T-cell (primary cell): ENCODE measurements at places on chromosomes 7 and 10. TPM values are rescaled to one million over a fixed set of nuclear protein-coding genes. Genes with fewer than 3 reads are reported as not detected.

GRCh38 chr7:57327081-57327480, 122.9 kb upstream of the ZNF716 start:
- no peak for DNase-seq

DNA sequence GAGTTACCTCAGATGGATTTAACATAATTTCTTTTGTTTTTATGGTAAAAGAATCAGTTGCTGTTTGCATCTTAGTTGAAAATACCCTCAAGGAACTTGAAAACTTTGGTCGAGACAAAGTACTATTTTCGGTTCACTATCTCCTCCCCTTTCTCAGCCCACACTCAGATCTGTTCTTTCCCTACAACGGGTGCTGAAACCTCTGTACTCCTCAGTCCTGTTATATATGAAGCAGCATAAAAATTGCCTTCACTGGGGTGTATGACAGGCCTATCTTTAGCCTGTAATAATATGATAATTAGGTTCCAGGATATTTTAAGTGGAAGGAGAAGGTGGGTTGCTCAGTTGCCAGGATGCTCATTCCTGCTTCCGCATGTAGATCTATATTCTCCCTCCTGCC, 105.2 kb upstream of the NOBOX start:
- no peak for DNase-seq

GRCh38 chr10:22931948-22932347, 4.1 kb downstream of the ARMC3 start:
- no peak for DNase-seq

DNA sequence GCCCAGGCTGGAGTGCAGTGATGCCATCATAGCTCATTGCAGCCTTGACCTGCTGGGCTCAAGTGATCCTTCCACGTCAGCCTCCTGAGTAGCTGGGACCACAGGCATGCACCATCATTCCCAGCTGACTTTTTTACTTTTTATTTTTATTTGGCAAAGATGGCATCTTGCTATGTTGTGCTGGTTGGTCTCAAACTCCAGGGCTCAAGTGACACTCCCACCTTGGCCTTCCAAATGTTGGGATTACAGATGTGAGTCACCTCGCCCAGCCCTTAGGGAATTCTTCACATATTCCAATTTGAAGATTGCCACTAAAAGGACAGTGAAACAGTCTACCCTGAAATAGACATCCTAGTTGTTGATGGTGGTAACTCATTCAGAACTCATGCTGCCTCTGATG, 27.7 kb downstream of the SUGCT start:
- DNase-seq, result no peak

- no peak for DNase-seq
Measured at GRCh38 chr7:67738958-67739357, 742.3 kb downstream of the TYW1 start.

DNA sequence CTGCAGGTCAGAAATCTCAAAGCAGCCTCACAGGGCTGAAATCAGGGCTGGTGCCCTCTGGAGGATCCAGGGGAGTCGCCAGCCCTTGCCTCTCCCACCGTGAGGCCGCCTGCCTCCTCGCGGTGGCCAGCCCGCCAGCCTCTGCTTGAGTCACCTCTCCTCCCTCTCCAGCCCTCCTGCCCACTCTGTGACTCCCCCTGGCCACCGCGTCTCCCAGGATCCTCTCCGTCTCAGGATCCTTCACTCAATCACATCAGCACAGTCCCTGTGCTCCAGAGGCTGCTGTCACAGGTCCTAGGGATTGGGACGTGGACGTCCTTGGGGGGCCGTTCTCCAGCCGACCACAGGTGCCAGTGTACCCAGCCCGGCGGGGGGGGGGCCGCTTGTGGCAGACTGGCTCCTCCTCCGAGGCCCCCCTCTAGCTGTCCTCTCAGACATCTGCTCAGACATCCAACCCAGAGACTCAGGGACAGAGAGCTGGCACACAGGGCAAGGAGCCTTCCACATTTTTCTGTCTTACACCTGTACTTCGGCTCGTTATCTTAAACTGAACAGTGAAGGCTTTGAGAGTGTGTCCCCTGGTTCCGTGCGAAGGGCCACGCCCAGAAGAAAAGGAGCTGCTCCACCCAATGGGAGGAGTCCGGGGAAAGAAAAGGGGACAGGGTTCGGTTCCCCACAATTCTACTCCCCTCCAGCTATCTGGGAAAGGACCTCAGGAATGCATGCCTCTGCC, 9.4 kb upstream of the PPP2R2D start:
- DNase-seq, result no peak

DNA sequence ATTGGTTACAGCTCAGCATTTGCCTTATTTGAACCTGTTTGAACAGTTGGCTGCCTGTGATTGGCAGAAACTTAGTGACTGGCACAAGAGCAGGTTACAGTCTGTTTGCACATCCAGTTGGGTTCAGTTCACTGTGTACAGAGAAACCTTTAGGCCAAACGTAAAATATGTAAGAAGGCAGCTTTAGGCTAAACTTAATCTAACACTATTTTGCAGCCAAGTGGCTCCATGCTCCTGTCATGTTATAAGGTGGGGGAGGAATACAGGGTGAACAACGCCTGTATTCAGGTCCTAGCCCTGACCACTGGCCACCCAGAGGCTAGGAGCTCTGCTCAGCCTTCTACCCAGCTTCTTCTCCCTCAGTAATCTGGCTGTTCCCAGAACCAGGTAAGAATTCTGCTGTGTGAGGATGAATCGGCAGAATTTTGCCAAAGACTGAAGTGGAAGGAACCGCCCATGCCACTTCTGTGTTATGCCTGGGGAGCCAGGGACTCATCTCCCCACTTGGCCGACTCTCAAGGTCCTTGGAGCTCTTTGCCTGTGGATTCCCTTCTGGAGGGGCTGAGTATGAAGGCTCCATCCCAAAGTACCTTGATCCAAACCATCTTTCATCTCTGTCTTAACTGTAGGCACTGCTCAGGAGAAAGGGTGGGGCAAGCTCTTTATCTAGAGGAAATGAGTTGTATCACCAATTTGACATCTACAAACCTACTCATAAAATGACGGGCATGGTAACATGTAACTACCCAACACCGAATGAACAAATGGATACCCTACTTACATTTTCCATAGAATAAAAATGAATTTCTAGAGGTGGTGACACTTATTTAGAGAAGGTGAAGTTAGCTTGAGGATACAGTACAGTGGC, 164.4 kb upstream of the NAMPT start:
- no peak for DNase-seq

DNA sequence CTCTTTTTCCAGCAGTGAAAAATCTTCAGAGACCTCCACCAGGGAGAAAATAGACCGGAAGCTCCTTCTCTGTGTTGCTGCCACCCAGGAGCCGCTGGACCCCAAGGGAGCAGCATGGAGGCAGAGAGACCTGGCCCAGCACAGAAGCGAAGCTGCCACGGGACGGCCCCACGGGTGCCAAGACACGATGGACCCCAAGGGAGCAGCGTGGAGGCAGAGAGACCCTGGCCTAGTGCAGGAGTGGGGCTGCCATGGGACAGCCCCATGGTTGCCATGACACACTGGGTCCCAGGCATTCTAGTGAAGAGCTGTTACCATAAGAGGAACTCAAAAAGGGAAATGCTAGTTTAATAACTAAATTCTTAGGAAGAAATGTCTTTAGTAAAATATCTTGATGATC, 186.3 kb downstream of the PTPRN2 start:
- DNase-seq, result no peak

GRCh38 chr7:1622441-1622840, 47.6 kb upstream of the ELFN1 start:
- DNase-seq, result no peak

DNA sequence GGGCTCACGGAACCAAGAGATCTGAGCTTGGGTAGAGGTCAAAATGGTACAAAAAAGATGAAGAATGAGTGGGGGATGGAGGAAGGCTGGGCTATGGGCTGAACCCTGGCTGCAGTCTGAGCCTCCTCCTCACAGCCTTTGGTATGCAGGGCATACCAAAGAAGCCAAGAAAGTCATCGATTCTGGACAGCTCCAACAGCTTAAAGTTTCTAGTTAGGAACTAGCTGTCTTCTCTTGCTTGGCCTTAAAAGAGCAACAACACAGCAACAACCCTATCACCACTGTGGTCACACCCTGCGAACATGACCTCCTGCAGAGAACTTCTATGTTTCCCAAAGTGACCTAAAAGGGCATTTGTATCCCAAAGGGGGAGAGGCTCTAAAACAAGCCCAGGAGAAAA, 126.1 kb upstream of the EFCAB10 start:
- DNase-seq, result no peak

DNA sequence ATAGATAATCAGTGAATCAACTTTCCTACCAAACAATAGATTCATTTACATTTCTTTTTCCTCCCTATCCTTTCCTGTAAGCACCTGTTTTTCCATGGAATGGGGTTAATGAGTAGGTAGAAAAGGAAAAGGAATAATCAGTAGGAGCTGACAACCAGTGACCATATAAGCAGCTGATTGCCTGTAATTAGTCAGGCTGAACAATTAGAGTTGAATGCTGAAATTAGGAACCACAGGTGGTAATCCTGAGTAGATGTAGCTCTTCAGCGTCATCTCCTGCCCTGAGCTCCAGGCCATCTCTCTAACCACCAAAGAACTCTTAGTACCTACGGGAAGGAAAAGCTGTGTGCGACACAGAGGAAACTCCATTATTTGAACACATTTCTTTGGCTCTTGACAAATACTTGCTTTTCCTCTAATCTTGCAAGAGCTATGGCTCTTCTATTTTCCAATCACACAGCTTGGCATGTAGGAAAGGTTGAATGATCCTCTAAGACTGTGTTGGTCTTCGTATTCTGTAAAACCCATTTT, 63.8 kb downstream of the KLHDC10 start:
- DNase-seq, result no peak

DNA sequence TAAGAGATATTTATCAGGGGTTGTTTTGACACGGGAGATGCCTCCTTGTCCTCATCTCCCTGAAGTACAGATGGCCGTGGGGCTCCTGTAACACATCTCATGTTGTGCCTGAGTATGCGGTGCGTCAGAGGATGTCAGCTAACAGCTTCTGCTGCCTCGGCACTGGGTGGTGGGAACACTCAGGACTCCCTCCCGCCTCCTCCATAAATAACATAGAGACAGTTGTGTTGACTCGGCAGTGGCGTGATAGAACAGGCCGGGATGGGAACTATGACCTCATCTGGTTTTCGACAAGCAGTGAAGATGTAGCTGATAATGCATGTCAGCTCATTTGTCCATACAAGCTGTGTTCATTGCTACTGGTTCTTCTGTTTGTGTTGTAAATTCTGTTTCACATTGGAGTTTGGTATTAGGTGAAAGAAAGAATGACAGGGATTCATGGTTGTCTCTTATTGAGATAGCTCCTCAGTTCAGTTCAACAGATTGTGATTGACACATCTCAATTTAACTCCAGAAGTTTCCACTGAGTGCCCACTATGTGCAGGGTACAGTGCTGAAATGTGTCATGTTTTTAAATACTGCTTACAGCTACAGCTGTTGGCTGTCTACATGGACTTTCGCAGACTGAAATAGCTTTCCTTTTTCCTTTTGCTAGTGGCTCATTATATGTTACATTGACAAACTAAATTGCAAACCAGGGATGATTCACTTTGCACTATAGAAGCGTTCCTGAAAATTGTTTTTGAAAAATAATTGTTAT, 87.4 kb downstream of the CHN2 start:
- no peak for DNase-seq

GRCh38 chr7:157818701-157819454, 482.1 kb downstream of the DNAJB6 start:
- DNase-seq, result no peak

DNA sequence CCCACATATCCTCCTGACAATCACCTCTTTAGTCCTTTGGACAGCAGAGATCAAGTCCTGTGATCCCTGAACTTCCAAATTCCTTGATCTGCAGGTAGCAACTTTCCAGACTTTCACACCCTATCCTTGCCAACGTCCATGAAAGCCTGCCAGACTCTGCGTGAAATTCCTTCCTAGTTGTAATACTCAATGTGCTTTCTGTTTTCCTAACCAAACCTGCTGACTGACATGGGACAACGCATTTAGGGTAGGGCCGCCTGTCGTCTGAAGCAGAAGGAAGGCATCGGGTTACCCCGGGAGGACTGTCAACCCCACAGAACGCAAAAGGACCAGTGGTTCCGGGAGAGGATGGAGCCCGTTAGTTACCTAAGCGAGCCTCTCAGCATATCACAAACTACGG, 23.9 kb downstream of the ITGA8 start:
- DNase-seq, result no peak

- DNase-seq, result no peak
Measured at GRCh38 chr7:72015136-72015535, 397.0 kb downstream of the CALN1 start.

DNA sequence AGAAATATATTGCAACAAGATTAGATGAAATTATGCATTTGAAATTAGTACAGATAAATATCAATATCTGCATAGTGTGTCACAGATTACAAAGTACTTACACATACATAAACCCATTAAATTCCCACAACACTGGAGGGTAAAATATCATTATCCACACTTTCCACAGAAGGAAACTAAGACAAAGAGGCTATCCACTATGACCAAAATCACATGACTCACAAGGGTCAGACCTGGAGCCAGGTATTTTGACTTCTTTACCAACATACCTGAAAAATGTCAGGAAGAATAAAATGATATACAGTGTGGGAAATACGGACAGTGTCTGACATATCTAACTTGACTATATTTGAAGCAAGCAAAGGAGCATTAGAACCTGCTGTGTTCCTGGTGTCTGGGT, 34.1 kb downstream of the HYCC1 start:
- DNase-seq, result no peak

DNA sequence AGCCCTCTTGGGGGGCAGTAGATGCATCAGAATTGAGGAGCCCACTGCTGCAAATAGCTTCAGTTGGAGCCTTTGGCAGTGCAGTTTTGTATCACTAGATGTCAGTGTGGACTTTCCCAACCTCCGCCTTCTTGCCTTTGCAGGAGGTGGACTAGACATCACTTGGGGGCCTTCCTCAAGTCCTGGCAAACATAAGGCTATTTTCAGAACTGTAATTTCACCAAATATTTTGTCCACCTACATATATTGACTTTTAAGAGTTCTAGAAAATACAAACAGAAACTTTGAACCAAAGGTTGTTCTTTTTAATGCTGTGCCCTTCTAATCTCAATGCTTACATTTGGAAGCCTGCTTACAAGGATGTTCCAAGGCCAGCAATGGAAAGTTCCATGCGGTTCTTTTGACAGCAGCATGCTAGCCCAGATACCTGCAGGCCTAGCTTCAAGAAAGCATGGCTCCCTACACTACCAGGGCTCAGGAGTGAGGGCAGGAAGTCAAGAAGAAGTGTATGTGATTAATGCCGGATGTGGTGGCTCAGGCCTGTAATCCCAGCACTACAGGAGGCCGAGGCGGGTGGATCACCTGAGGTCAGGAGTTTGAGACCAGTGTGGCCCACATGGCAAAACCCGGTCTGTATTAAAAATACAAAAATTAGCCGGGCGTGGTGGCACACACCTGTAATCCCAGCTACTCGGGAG, 8.0 kb upstream of the ZNRF2 start:
- peak; percentile 74 for DNase-seq

- DNase-seq, result peak; percentile 12
Measured at GRCh38 chr7:55073976-55074528, 55.2 kb downstream of the EGFR start.

The NPC1L1 gene
- total RNA-seq, result not detected

The ZPBP gene
- total RNA-seq, result not detected

The EPHA1 gene
- total RNA-seq, result 43.5 TPM

The KIF11 gene
- total RNA-seq, result 1.2 TPM

The SPDYE16 gene
- total RNA-seq, result 0.54 TPM

The TWIST1 gene
- 0.92 TPM for total RNA-seq

The CPN1 gene
- total RNA-seq, result not detected

The STEAP1B gene
- total RNA-seq, result 0.33 TPM
